Eye (tissue), 1 donor: ENCODE measurements at places on chromosomes 1 and 21.
A peak's percentile ranks its signal among the peaks of the same experiment; 100 is the strongest.

DNA sequence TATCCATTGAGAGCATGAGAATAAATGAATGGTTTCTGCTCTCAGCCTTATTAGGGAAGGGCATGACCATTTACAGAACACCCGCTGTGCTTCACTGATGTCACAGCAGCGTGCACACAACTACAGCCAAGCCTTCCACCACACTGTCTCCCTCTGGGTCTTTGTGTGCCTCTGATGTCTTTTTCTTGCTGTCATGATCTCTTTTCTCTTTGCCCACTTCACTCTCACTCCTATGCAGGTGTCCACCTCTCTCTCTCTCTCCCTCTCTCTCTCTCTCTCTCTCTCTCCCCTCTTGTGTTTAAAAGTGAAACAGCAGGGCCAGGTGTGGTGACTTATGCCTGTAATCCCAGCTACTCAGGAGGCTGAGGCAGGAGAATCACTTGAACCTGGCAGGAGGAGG lies 232.5 kb upstream of the JUN start:
- peak; percentile 52 for DNase-seq

DNA sequence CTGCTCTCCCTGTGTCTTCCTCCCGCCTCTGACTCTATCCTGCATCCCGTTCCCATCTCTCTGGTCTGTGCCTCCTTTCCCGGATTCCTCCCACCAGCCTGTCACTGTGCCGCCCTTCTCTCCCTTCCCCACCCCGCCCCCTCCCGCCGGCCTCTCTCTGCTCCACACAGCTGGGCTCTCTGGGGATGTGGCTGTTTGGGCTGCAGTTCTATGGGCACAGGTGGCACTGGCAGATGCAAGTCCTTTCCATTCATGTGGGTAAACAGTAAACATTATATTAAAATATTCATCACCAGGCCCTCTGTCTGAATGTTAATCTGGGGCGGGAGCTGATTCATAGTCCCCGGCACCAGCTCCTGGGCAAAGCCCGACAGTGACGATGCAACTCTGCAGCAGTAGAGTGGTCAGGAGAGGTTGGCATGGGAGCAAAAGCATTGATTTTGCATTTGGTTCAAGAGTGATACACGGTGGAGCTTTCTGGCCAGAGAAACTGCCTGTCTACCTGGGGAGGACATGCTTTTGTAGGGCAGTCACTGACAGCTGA lies 249.3 kb downstream of the TNR start:
- DNase-seq: no peak

- DNase-seq: no peak
These were observed 49.9 kb downstream of the IRF2BP2 start for GRCh38 chr1:234559902-234560676.

DNA sequence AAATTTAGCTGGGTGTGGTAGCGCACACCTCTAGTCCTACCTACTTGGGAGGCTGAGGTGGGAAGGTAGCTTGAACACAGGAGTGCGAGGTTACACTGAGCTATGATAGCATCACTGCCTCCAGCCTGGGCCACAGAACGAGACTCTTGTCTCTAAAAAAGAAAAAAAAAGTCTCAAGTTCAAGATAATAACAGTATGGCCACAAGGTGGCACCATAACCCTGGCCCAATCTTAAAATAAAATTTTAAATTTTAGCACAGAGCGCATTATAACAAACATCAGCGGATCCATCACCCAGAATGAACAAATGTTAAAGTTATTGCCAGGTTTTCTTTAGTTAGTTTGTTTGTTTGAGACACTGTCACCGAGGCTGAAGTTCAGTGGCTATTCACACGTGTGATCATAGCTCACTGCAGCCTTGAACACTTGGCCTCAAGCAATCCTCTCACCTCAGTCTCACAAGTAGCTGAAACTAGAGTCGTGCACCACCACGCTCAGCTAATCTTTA lies 2.9 kb upstream of the HTR6 start:
- DNase-seq: peak; percentile 83

- no peak for DNase-seq
These were observed 1.9 kb upstream of the GPR88 start for GRCh38 chr1:100536031-100536430.

- peak; percentile 45 for DNase-seq
These were observed 305.4 kb upstream of the PTBP2 start for GRCh38 chr1:96416111-96416595.

DNA sequence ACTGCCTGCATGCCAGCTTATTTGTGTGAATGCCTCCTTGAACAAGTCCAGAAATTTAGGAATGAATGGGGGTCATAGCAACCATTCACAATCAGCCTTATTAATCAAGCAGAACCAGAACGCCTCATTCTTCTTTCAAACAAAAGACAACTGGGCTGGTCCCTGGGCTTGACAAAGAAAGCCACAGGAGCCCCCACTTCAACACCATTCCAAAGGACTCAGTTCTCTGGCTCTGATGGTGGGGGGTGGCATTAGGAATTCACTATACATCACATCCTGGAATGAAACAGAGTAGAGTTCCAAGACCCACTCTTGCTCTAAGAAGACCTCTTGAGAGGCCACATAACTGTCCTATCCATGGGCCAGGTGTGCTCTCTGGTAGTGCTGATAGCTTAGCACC lies 186.6 kb upstream of the ST6GALNAC5 start:
- no peak for DNase-seq

GRCh38 chr1:246760422-246761347 lies 36.5 kb downstream of the SCCPDH start:
- peak; percentile 9 for DNase-seq
